ENCODE measurements at places on chromosomes 12 and 14.
A peak's percentile ranks its signal among the peaks of the same experiment; 100 is the strongest.

GRCh38 chr14:101222362-101223070 is 319.0 kb upstream of the RTL1 start:
- DNase-seq = no peak

DNA sequence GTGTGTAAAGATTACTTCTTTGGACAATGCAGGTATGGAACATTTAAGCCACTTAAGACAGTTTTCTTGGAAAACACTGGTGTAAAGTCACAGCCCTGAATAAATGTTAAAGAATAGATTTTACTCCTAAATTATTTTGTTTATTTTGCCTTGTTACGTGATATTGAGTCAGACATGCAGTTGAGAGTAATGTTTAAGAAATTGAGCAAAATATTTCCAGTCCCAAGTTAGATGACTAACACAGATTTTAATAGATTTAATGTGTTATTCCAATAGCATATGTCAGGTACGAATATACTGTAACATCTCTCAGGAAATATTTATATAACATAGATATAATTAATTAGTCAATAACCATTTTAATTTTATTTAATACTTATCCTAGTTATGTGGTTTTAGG is 1361.7 kb downstream of the FSCB start:
- no peak for DNase-seq

DNA sequence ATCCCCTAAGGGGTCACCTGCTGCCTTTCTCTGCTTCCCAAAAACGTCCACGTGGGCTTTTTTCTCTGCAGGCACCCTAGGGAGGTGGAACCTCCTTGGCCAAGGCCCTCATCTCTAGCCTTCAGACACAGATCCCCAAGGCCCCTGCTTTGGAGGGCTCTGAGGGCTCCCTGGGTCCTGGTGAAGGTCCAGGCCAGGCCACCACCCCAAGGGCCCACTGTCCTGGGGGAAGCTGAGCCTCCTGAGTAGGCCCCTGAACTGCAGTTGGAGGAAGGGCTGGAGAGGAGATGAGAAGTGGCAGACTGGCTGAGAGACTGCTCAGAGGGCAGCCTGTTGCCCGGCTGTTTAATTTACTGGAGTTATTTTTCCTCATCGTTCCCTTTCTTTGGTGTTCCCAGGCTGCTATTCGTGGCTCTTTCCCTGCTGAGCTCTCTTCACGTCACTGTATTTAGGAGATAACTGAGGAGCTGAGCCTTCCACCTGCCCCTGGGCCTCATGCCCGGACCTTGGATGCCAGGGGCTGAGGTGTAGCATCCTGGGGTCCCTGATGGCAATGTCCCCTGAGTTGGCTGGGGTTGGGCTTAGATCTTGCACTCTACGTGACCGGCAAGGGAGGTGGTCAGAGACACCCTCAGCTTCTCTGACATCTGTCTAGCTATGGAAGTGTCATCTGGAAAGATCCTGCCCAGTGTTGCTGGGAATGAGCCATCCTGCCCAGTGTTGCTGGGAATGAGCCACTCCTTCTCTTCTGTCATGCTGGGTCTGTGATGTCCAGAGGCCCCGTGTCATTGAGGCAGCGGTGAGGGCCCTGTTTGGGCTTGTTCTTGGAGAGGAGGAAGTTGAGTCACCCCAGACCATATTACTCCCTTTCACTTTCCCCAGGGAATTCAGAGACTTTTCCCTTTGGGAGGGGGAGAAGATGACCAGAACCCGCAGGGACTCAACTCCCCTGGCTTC is 139.8 kb downstream of the TSPAN9 start:
- peak; percentile 86 for DNase-seq

DNA sequence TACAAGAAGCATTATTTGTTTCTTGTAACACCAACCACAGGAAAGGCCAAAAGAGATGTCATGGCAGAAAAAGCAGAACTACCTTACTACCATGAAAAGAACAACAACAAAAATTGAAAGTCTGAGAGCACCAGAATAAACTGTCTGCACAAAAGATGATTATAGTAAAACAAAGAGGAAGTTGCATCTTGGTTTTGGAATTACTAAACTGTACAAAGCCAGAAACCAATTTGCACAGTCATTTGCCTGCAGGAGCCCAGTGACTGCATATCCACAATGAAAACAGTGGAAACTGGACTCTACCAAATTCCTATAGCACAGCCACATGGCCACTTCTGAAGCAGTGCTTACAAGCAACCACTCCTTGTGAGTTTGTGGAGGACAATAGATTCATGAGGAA is 276.2 kb downstream of the SSPN start:
- peak; percentile 38 for DNase-seq

GRCh38 chr14:102164241-102164641 is 24.5 kb downstream of the WDR20 start:
- DNase-seq = peak; percentile 59

DNA sequence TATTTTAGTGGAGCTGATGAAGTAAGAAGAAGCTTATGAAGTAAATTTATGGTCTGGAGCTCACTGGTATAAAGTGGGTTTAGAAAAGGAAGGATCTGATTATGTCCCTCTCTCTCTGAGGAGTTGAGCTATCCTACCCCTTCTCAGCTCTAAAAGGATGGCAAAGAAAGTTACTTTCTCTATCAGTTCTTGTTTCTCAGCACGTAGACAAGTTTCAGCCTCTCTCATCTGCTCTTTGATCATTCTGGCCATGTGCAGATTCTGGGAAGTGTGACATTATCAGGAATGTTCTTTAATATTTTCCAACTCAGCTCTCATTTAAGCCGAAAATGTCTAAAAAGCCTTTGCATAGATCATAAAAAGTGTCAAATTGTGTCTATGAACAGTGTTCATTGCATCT is 5.8 kb upstream of the EGLN3 start:
- DNase-seq = no peak

GRCh38 chr12:18888047-18888446 is 150.1 kb downstream of the CAPZA3 start:
- DNase-seq = no peak
